ENCODE measurements at places on chromosomes 6 and 20.
A peak's percentile ranks its signal among the peaks of the same experiment; 100 is the strongest.

- peak; percentile 94 for DNase-seq
- H3K27me3 ChIP-seq: no peaks in the 10 kb centered on the region
- peak within 1 kb of the TSS; percentile 91 for H3K27ac ChIP-seq
- peaks cover 9% of the 10 kb centered on the region for H3K36me3 ChIP-seq
- peaks cover 26% of the 10 kb centered on the region for H3K4me1 ChIP-seq
- peak within 1 kb of the TSS; percentile 59 for H3K4me3 ChIP-seq
Observed at GRCh38 chr6:42050297-42051267, at the start of gene TAF8. Gene TAF8, plus strand, starts transcription at chr6:42050524. Its CDS starts 18 bp downstream, at chr6:42050542.

- H3K4me3 ChIP-seq: no peak overlapping the region
- H3K36me3 ChIP-seq: no peaks in the 10 kb centered on the region
- H3K4me1 ChIP-seq: peaks cover 24% of the 10 kb centered on the region
- H3K27me3 ChIP-seq: no peaks in the 10 kb centered on the region
Observed at GRCh38 chr20:59121714-59122565, 41.7 kb upstream of the ZNF831 start.

DNA sequence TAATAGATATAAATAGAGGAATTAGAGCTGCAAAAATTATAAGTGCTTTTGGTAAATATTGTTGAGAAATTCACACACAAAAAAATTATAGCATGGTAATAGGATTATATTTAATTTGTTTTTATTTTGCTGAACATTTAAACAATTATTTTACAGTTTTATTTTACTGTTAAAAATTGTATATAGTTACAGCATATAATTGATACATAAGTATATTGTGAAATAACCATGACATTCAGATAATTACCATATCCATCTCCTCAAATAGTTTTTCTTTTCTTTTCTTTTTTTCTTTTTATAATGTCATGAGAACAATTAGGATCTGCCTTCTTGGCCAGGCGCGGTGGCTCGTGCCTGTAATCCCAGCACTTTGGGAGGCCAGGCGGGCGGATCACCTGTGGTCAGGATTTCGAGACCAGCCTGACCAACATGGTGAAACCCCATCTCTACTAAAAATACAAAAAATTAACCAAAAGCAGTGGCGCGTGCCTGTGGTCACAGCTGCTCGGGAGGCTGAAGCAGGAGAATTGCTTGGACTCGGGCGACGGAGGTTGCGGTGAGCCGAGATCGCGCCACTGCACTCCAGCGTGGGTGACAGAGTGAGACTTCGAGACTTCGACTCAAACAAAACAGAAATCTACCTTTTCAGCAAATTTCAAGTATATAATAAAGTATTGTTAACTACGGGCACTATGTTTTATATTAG is 654.2 kb downstream of the TENT5A start:
- DNase-seq: no peak
- H3K4me1 ChIP-seq: no peaks in the 10 kb centered on the region
- H3K27ac ChIP-seq: no peak overlapping the region
- H3K4me3 ChIP-seq: no peak overlapping the region
- no peaks in the 10 kb centered on the region for H3K36me3 ChIP-seq

DNA sequence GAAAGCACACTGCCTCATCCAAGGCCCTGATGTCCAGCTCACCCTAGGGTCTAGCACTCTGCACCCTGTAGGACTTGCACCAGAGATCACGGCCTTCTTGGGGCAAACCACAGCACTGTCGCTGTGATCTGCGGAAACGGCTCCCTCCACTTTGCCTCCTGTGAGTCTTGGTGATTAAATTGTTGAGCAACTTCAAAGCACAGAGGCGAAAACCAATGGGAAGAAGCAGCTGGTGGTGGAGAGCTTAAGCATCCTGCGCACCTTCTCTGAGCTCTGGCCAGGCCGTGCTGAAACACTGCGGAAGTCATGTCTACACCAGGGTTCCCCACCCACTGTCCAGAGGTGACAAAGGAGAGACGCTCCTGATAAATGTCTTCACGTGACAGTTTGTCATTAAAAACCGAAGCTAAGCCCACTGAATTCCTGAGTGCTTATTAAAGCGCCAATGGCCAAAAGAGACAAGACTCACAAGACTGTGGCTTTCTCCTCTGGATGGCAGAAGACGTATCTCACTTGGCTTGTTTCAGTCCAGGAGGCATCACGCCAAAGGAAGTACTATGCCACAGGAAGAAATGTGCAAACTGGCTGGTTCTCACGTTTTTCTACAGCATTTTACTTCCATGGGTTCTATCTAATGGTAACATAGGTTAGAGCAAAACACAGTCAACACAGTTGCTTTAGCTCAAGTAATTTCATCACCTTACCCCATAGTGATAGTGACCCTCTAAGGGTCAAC is 3.1 kb downstream of the RAMACL start:
- H3K4me1 ChIP-seq: peaks cover 52% of the 10 kb centered on the region
- DNase-seq: peak; percentile 22
- no peaks in the 10 kb centered on the region for H3K27me3 ChIP-seq
- no peak overlapping the region for H3K27ac ChIP-seq
- H3K36me3 ChIP-seq: no peaks in the 10 kb centered on the region
- H3K4me3 ChIP-seq: no peak overlapping the region
